ENCODE measurements at places on chromosomes 1 and 21.

GRCh38 chr1:60444680-60445079, 371.1 kb upstream of the C1orf87 start:
- no peak for DNase-seq

DNA sequence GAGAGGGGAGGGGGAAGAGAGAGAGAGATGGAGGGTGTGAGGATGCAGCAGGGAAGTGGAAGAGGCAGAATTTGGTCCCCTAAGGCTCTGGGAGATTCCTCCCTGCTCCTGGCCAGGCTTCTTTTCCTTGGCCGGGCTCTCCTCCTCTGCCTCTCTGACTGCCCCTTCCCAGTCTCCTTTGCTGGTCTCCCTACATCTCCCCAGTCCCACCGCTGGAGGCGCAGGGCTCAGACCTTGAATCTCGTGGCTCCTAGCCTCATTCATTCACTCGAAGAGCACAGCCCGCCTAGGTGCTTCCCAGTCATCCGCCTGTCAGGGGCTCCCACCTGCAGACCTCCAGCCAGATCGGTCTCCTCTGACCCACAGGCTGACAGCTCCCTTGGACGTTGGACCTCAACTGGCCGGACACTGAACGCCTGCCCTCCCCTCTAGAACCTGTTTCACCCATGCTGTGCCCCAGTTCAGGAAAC, 76.5 kb downstream of the VWA5B1 start:
- peak; percentile 31 for DNase-seq

- no peak for DNase-seq
These were observed 1.6 kb upstream of the MX2 start for GRCh38 chr21:41360072-41360821.

- no peak for DNase-seq
These were observed 98.6 kb upstream of the LPGAT1 start for GRCh38 chr1:211928993-211929637.

- no peak for DNase-seq
These were observed 33.2 kb upstream of the SERBP1 start for GRCh38 chr1:67463298-67463955.

- DNase-seq: no peak
These were observed 1.0 kb downstream of the NPR1 start for GRCh38 chr1:153679337-153680119.

DNA sequence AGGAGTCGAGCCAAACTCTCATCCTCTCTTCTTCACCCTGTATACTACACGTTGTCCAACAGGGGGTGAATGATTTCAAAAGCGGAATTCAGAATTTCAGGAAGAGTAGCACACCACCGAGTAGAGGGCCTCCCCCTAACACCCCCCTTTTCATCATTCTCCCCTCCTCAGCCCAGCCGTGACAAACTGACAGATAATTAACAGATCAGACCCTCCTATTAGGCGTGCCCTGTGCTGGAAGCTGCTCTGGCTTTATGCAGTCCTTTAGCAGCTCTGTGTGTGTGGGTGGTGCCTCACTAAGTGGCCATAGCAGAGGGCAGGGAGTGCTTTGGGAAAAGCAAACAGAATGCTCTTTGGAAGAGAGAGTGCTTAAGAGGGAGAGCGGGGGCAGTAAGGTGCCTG, 44.3 kb downstream of the PEX14 start:
- DNase-seq: no peak

- no peak for DNase-seq
These were observed 14.3 kb upstream of the SPEN start for GRCh38 chr1:15833069-15833679.
